ENCODE measurements at places on chromosomes 3 and 15. TPM values are rescaled to one million over a fixed set of nuclear protein-coding genes. Genes with fewer than 3 reads are reported as not detected.

- DNase-seq: no peak
Measured at GRCh38 chr3:67620869-67621268, 33.5 kb downstream of the SUCLG2 start.

- DNase-seq: no peak
Measured at GRCh38 chr3:14863333-14864100, 44.8 kb downstream of the FGD5 start.

Gene CSPG4
- polyA plus RNA-seq: 1.9 TPM

DNA sequence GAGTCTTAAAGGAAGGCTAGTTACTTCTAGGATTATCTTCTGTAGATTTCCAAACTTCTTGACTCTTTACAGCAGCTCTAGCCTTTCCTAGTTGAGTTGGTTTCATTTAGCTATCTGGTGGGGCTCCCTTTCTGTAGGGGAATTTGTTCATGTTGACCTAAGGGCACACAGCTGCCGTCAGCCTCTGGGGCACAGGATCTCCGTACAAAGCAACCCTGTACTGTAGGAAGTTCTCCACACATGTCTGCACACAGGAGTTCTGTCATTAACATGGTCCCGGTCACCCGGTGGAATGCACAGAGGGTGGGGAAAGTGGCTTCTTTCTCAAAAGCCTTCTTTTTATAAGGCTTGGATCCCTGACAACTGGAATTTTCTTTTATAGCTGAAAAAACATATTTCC, 88.7 kb upstream of the TNIK start:
- no peak for DNase-seq

DNA sequence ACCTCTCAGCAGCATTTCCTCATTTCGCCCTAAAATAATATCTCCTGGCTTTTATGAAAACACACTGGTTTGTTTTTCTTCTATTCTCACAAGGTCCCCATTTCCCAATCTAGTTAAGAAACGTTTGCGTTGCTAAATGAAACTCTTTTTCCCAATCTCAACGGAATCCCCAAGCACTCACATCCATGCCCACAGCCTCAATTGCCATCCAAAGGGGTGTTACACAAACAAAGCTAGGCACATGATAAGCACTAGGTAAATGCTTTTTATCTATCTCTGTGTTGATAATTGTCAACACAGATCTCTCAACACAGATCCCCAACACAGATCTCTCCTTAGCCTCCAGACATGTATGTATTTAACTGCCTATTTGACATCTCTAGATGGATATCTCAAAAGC, 35.2 kb upstream of the TF start:
- no peak for DNase-seq

- peak; percentile 13 for DNase-seq
Measured at GRCh38 chr3:10555263-10555662, 49.9 kb upstream of the ATP2B2 start.

DNA sequence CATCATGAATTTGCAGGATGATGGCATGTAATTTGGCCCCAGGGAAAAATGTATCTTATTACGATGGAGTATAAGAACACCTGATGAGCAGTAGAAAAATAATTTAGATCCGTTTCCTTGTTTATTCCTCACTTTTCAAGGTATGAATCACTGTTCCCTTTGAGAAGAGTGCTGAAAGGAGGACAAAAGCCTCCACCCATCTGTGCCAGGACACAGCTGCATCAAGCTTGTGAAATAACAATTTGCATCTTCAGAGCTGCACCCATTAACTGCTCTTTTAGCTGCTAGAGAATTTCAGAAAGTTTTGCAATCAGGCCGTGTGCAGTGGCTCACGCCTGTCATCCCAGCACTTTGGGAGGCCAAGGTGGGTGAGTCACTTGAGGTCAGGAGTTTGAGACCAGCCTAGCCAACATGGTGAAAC, 9.6 kb downstream of the CLDND1 start:
- DNase-seq: no peak

Gene MED12L
- 3.6 TPM for polyA plus RNA-seq

Gene EPHB3
- polyA plus RNA-seq: 0.41 TPM

Gene ITIH1
- polyA plus RNA-seq: not detected

Gene CCRL2
- polyA plus RNA-seq: not detected

DNA sequence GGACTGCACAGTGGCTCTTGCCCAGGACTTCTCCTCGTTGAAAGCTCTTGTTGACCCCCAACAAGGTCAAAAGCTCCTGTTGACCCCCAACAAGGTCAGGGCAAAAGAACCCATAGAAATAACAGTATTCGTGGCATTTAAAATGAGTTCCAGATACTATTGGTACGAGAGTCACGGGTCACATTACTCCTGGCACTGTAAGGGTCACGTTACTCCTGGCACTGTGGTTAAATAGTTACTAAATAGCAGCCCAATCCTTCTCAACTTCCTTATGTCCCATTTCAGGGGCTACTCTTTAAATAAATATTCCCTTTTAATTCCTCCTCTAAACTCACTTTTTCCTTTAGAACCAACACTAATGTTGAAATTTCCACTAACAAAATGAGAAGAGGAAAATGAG, 18.2 kb upstream of the ADCY5 start:
- no peak for DNase-seq

DNA sequence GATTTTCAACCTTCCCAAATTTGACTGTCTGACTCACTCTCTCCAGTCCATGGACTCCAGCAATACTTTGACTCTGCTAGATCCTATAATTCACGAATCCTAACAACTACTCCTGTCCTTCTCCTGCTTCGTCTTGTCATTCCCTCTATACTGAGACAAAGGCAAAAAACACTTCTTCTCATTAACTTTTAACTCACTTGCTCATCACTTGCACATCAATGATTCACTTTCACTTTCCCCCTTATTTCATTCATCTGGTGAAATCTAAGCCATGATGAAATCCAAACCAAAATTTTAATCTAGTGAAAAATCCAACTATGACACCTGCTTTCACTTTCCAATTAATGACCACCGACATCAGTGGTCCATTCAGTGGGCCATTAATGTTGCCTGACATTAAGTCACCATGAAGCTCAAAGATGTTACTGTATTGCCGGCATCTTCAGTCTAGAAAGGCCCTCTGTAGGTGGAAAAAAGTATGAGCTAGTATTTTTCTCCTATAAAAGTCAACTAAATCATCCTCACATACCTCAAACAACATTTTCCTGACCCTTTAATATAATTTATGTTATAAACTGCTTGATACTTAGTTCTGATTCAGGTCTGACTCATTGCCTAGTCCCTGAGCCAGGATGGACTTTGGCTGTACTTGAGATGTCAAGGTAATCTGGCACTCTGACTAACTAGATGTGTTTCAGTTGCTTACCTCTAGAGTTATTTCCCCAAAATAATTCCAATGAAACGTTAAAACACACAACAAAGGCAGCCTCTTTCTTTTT, 158.6 kb downstream of the CNTN6 start:
- DNase-seq: no peak

- DNase-seq: no peak
Measured at GRCh38 chr3:195204360-195205163, 66.4 kb downstream of the XXYLT1 start.

Gene TM4SF1
- 1.3 TPM for polyA plus RNA-seq

- no peak for DNase-seq
Measured at GRCh38 chr3:9032231-9032777, 69.0 kb upstream of the RAD18 start.

DNA sequence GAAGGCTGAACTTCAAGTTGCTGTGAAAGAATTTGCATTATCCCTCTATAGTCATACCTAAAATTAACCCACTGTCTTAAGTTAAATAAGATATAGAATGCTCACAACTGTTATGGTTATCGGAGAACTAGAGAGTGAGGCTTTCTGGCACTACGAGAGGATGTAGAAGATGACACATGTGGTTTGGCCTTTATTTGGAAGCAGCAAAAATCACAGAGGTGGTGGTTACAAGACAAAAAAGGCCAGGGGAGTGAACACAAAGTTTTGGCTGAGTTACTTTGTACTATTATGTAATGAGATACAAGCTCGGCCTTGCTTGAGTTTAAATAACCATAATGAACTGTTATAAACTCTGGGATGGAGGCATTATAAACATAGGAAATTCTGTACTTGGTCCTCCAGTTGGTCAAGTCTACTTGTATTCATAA, 78.3 kb upstream of the ICE2 start:
- DNase-seq: no peak

DNA sequence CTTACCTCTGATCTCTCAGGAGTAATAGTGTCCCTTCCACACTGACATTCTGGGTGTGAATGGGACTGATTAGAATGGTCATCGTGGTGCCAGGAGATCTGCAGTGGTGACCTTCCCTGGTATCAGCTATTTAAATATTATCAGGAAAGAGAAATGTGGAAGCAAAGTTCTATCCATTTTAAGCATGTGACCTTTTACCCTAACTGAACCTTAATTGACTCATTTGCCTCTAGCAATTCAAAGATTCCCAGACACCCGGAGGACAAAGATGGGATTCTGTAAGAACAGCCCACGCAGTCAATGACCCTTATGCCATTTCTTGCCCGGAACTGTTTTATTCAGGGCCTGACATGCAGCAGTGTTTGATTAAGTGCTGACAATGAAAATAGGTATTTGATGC, 10.3 kb downstream of the LIPC start:
- DNase-seq: no peak

GRCh38 chr3:184514171-184514490, 47.5 kb upstream of the EPHB3 start:
- no peak for DNase-seq

DNA sequence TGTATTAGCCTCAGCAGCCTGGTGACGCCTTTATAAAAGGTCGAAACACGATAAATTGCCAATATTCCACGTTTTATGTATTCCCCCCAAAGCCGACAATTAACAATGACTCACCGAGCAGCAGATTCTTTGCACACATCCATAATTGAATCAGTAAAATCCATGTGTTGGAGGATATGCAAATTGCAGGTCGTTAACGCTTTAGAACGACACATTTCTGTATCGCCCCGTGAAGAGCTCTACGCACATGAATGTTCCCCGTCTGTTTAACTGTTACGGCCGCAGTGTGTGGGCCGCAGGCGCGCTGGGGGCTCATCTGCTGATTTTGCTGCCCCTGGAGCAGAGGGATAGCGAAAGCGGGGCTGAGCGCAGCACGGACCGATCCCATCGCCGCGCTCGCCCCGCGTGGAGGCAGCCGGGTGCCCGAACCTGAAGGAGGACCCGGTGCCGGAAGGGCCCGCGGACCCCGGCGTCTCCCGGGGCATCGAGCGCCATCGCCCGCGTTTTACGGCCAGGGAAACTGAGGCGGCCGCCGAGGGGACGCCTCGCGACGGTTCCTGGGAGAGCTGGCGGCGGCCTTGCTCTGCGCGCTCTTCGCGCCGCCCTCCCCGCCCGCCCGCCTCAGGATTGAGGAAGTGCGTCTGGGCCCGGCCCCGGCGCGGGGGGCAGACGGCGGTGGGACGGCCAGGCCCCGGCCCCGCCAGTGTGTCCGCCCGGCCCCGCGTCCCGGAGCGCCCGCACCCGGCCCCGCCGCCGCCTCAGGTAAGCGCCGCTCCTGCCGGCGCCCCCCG, at the start of gene LRRK1:
Gene LRRK1, plus strand, starts transcription at position 668 of the 791 bp plus-strand sequence. CDS start 5,276 bp downstream, outside the sequence.
- DNase-seq: peak; percentile 66

Measured in H1 (cell line).